ENCODE measurements at places on chromosomes 16 and 17.

GRCh38 chr16:71337631-71338030 is 20.9 kb upstream of the CALB2 start:
- DNase-seq, result no peak

GRCh38 chr17:55726440-55726839 is 3.8 kb upstream of the TMEM100 start:
- DNase-seq, result peak; percentile 96

DNA sequence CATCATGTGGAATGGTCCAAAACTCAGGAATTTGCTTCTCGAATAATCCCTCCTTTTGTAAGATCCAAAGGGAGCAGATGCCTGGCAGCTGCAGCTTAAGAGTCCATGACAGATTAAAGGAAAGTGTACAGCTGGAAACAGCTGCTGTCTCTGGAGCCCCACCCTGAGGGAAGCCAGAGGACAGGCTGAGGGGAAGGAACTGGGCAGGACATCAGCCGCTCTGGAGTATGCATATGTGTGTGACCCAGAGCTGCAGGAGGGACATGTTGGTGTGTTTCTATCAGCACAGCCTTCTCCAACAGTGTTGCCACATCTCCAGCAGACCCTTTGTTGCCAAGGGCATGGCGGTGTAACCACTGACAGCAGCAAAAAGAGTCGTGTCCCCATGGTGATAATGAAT is 46.2 kb downstream of the CYB561 start:
- peak; percentile 17 for DNase-seq

GRCh38 chr16:50774405-50774804 is 32.5 kb downstream of the CYLD start:
- DNase-seq, result no peak

DNA sequence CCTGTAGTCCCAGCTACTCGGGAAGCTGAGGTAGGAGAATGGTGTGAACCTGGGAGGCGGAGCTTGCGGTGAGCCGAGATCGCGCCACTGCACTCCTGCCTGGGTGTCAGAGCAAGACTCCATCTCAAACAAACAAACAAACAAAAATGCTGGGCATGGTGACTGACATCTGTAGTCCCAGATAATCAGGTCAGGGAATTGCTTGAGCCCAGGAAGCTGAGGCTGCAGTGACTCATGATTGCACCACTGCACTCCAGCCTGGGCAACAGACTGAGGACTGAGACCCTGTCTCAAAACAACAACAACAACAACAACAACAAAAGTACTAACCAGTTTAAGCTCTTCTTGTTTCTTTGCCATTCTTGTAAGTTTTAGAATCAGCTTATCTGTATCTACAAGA is 383.0 kb upstream of the PMFBP1 start:
- peak; percentile 15 for DNase-seq

DNA sequence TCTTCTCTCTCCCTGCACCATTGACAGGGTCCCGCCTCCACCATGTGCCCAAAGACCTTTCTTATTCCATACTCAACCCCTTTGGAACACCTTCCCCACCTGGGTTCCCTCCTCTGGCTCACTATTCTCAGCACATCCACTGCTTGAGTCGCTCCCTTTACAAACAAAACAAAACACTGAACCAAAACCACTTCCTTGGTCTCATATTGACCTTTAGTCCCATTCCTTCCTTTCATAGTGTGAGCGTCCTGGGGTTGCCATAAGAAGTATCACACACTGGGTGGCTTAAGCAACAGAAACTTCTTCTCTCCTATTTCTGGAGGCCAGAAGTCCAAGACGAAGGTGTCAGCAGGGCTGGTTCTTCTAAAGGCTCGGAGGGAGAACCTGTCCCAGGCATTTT is 6.1 kb upstream of the TNRC6C start:
- DNase-seq, result no peak

- DNase-seq, result no peak
These were observed 18.7 kb upstream of the NSMCE1 start for GRCh38 chr16:27287051-27287811.

DNA sequence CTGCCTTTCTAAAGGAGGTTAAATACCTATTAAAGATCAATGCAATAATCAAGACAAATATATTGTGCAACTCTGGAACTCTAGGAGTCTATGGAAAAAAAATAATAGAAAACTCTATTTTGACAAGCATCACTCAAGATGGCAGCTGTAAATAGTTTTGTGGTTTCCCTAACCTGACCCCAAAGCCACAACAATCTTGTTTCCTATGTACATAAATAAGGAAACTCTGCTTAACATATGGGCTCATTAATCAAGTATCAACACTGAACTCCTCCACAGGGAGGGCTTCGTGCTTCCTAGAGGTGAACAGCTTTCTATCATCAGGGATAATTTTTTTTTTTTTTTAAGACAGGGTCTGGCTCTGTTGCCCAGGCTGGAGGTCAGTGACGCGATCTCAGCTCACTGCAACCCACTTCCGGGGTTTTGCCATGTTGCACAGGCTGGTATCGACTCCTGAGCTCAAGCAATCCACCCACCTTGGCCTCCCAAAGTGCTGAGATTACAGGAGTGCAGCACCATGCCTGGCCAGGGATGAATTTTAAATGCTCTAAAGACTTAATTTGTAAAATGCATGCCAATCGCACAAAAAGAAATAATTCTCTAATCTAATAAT is 42.5 kb downstream of the ARHGAP17 start:
- no peak for DNase-seq

DNA sequence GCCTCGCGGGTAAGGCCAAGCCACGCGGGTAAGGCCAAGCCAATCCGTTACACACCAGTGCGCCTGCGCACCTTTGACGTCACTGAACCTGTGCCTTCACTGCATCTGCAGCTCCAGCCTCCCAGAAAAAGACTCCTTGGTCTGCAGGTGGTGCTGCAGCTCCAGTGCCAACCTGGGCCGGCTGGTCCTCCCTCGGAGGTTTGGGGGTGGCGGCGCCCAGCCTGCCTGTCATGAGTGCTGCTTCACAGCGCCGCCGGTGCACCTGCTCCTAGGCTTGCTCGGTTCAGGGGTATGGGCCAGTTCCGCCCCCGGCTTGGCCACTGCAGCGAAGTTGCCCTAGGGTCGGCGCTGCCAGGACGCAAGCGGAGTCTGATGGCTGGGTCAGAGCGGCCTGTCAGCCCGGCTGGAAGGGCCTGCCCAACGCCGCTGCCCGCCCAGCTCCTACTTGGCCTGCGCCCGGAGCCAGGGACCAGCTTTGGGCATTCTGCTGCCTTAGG is 146.6 kb downstream of the USP22 start:
- DNase-seq, result peak; percentile 6

GRCh38 chr17:74274709-74275340 is 791 bp downstream of the DNAI2 start:
- no peak for DNase-seq

DNA sequence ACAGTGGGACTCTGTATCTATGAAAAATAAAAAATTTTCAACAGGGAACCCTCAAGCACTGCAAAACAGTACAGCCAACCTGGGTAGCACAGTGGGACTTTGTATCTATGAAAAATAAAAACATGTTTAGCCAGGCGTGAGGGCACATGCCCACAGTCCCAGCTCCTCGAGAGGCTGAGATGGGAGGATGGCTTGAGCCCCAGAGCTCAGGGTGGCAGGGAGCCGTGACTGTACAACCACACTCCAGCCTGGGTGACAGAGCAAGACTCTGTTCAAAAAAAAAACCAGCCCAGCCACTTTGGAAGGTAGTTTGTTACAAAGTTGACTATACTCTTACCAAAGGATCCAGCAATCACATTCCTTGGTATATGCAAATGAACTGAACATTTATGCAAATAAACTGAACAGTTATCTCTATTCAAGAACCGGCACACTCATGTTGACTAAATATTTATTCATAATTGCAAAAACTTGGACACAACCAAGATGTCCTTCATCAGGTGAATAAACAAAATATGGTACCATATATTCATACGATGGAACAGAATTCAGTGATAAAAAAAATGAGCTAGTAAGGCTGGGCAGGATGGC is 5.2 kb downstream of the RPH3AL start:
- no peak for DNase-seq

- DNase-seq, result no peak
These were observed 398.7 kb downstream of the SNX29 start for GRCh38 chr16:12375046-12375740.
